ENCODE measurements at places on chromosomes 2 and 18.

GRCh38 chr2:154280543-154280942 lies 408.8 kb downstream of the GALNT13 start:
- H3K4me3 ChIP-seq: no peak overlapping the region
- H3K27me3 ChIP-seq: no peaks in the 10 kb centered on the region
- DNase-seq: no peak
- H3K36me3 ChIP-seq: peaks cover 2% of the 10 kb centered on the region
- peak overlapping the region; percentile 31 for H3K27ac ChIP-seq
- no peaks in the 10 kb centered on the region for H3K4me1 ChIP-seq

GRCh38 chr18:79944746-79945117 lies 6.7 kb downstream of the SLC66A2 start:
- H3K4me3 ChIP-seq: no peak overlapping the region
- H3K36me3 ChIP-seq: peaks cover 14% of the 10 kb centered on the region
- H3K4me1 ChIP-seq: peaks cover 13% of the 10 kb centered on the region
- no peaks in the 10 kb centered on the region for H3K27me3 ChIP-seq
- no peak for DNase-seq
- H3K27ac ChIP-seq: no peak overlapping the region

- no peaks in the 10 kb centered on the region for H3K4me1 ChIP-seq
- DNase-seq: no peak
- H3K27me3 ChIP-seq: no peaks in the 10 kb centered on the region
- no peak overlapping the region for H3K27ac ChIP-seq
- H3K4me3 ChIP-seq: no peak overlapping the region
Measured at GRCh38 chr18:68796936-68797690, 767 bp upstream of the CCDC102B start.

DNA sequence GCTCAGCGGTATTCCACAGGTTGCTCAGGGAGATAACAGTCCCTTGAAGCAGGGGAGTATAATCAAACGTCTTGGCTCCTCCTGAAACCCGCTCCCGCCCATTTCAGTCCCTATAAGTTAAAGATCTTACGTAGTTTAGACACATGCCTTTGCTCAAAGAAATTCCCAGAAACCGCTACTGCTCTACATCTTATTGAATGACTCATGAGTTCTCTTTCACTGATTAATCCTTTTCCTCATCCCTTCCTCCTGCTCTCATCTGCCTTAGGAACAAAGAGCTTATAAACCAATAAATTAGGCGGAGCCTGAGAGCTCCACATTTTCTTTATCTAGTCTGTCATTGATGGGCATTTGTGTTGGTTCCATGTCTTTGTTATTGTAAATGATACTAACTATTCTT lies 4.2 kb upstream of the SERPINB4 start:
- H3K27me3 ChIP-seq: no peaks in the 10 kb centered on the region
- no peaks in the 10 kb centered on the region for H3K36me3 ChIP-seq
- no peak for DNase-seq

- DNase-seq: no peak
- H3K4me3 ChIP-seq: no peak overlapping the region
- no peaks in the 10 kb centered on the region for H3K36me3 ChIP-seq
- no peaks in the 10 kb centered on the region for H3K4me1 ChIP-seq
- no peak overlapping the region for H3K27ac ChIP-seq
Measured at GRCh38 chr2:211077216-211077767, 520.9 kb downstream of the CPS1 start.

DNA sequence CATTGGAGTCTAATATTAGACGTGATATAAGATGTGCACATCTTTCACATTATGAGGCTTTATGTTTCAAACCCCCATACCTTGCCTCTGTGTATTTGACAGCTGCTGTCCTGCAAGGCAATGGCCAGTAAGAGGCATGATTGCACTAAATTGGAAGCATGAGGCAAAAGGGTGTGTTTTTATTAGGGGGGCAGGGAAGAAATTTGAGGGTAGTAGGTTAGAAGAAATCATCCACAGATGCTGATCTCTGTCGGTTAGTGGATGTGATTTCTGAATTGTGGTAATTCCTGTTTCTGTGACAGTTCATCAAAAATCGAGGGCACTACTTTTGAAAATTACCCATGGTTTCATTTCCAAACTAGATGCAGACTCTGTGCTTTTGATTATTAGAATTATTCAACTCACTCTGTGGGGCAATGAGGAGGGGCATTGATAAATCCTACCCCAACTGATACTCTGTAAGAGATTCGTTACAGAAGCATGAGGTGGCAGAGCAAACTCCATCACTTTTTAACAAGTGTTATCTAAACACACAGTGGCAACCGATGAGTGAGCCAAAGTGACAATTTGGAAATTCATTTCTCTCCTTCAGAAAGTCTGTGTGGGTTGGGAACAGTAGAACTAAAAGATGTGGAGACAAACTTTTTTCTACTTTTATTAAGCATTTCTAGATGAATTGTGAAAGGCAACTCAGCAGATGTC lies 453.0 kb downstream of the ARHGAP15 start:
- H3K36me3 ChIP-seq: no peaks in the 10 kb centered on the region
- H3K27ac ChIP-seq: no peak overlapping the region
- H3K4me1 ChIP-seq: no peaks in the 10 kb centered on the region
- peaks cover 18% of the 10 kb centered on the region for H3K27me3 ChIP-seq
- no peak overlapping the region for H3K4me3 ChIP-seq

DNA sequence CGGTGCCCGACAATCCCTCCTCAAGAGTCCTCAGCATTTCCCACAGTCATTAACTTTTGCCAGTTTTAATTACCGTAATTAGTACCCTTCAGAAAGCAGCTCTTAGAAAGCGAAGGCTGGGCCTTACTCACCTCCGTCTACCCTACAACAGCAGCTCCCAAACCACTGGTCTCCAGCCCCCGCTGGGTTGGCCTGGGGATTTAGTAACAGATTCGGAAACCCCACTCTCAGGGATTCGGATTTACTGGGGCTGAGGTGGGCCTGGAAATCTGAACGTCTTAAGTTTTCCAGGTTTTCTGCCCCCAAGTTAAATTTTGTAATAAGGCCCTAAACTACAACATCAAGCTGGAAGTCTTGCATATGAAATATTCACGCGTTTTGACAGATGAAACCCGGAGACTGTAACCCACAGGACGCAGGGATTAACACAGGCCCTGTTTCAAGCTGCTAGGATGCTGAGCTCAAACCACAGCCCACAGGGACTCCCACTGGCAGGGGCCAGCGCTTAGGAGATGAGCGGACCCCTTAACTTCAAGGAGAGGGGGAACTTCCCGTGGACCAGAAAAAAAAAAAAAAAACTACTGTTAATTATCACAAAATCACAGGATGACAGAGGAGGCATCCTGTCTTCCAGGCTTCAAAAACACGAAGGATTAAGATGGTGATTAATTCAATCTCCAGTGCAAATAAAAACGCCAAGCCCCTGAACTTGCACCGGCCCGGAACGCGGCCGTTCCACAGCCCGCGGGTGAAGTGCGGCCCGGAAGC lies 985 bp downstream of the ILKAP start:
- peak overlapping the region; percentile 90 for H3K27ac ChIP-seq
- DNase-seq: no peak
- peak overlapping the region; percentile 83 for H3K4me3 ChIP-seq
- no peaks in the 10 kb centered on the region for H3K27me3 ChIP-seq
- H3K36me3 ChIP-seq: peaks cover 3% of the 10 kb centered on the region

DNA sequence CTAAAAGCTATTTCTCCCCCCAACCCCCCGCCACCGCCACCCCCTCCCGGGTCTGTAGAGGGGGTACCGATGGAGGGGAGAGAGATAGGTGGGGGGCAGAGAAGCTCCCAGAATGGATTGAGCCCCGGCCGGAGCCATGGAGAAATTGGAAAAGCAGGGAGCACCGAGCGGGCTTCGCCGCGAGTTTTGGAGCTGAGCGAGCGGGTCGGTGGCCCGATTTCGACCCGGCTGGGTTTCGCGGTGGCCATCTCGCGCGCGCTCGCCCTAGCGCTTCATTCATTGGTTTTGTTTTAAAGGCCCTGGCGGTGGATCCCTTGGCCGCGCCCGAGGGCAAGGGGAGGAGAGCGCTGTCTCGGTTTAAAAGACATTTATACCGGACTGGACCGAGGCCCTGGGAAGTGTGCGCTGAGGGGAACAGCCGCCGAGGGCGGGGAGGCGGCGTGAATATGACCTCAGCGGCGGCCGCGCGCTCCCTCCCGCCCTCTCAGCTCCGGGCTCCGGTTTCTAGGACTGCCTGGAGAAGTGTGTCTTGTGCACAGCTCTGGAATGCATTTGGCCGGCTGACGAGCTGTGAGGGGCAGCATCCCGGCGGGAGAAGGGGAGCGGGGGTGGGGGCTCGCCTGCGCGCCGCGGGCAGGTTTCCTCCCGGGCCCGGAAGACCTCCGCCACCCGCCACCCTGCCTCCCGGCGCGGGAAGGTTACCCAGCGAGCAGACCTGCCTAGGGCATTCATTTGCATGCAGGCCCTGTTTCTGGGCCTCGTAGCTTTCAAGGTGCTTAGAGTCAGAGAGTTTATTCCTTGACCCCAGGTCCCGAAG lies 1.7 kb upstream of the SMAD7 start:
- peak overlapping the region; percentile 90 for H3K4me3 ChIP-seq
- H3K27ac ChIP-seq: peak overlapping the region; percentile 100
- DNase-seq: peak; percentile 65
- H3K36me3 ChIP-seq: peaks cover 1% of the 10 kb centered on the region
- peaks cover 24% of the 10 kb centered on the region for H3K4me1 ChIP-seq

- H3K27me3 ChIP-seq: no peaks in the 10 kb centered on the region
- H3K4me3 ChIP-seq: no peak overlapping the region
- no peak overlapping the region for H3K27ac ChIP-seq
- peaks cover 2% of the 10 kb centered on the region for H3K36me3 ChIP-seq
Measured at GRCh38 chr2:100339823-100340222, 17.5 kb upstream of the LONRF2 start.

- H3K27ac ChIP-seq: peak within 1 kb of the TSS; percentile 69
- peaks cover 57% of the 10 kb centered on the region for H3K27me3 ChIP-seq
- no peaks in the 10 kb centered on the region for H3K36me3 ChIP-seq
Measured at GRCh38 chr2:178193823-178194599, at the start of gene OSBPL6. OSBPL6 (plus strand) TSS chr2:178194512; CDS start chr2:178306185, 111,673 bp downstream.

Measured in progenitor cell of endocrine pancreas (in vitro differentiated cells).